Stimulated activated CD4-positive, alpha-beta T cell treated with anti-CD3 and anti-CD28 coated beads, Interleukin-1b, Interleukin-23, amount 100 ng/mL, for 1 hour (primary cell): ENCODE measurements at places on chromosomes 5 and 9.

- no peak for DNase-seq
These were observed 444.6 kb downstream of the PTPRD start for GRCh38 chr9:10168241-10168640.

GRCh38 chr5:14225173-14225834 is 82.2 kb downstream of the TRIO start:
- no peak for DNase-seq

DNA sequence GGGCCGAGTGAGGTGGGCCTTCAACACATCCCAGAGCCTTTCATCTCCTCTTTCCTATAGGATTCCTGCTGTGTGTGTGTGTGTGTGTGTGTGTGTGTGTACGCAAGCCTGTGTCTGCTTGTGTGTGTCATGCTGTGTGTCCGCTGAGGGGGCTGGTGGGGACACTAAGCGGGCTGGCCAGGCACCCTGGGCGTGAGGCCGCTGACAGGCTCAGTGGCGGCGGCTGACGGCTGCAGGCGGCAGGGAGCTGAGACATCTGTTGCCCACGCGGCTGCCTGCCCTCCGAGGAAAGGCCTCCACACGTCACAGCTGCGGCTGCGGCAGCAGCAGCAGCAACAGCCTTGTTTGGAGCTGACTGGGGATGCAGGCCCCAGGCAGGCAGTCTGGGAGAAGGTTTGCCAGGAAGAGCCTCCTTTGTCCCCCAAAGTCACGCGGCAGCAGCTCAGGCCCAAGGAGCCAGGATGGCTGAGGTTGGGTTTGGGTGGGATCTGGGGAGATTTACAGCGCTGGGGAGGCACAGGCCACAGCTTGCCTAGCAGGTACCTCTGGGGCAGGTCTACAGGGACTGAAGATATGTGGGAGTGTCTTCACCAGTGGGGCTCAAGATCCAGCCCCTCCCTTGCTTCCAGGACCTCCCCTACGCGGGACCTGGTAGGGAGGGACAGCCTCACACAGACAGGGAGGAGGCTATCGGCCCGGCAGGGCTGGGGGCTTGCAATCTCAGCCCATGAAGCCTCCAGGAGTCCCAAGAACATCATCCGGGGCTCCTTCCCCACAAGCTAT is 1.8 kb downstream of the PDLIM4 start:
- DNase-seq = no peak

DNA sequence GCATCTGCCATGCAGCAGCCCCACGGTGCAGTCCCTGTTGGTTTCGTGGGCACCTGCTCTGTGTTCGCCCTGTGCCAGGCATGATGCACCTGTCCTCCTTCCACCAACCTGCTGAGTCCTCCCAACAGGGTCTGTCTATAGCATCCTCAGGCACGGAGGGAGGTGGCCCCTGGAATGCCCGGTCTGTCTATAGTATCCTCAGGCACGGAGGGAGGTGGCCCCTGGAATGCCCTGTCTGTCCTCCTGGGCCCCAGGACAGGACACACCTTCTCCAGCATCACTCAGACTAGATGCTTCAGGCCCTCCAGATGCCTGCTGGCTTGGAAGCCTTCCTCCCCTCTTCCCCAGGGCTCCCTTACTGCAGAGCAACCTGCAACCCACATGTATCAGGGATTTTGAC is 9.9 kb upstream of the PHYHD1 start:
- DNase-seq = no peak

DNA sequence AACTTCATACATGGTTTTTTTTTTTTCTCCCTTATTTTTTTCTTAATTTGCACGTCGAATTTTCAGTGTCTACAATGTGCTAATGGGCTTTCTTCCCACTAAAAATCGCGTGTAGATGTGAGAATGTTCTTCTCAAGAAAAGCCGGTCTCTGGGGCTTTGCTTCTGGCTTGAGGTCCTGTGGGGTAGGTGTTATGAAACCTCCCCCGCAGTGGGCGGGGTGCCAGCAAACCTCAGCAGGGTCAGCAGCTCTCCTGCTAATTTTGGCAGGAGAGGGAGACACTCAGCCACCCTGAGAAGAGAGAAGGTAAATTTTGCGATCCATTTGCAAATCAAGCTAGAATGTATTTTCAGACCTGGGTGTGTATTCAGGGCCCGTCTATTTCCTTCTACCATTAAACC is 59.9 kb downstream of the NPR3 start:
- no peak for DNase-seq
